Lower lobe of right lung (tissue), 2 donors: ENCODE measurements at places on chromosomes 7 and 10. TPM values are rescaled to one million over a fixed set of nuclear protein-coding genes. Genes with fewer than 3 reads are reported as not detected.
A peak's percentile ranks its signal among the peaks of the same experiment; 100 is the strongest.

Gene ZNF487
- total RNA-seq = 5.0 TPM

Gene IKZF1
- total RNA-seq = 61.9 TPM

GRCh38 chr10:51389415-51390321 lies 309.7 kb downstream of the CSTF2T start:
- no peak overlapping the region for H3K4me3 ChIP-seq
- H3K27ac ChIP-seq = no peak overlapping the region
- no peak for DNase-seq
- H3K4me1 ChIP-seq = peaks cover 8% of the 10 kb centered on the region

- no peak for DNase-seq
- H3K4me3 ChIP-seq = no peak overlapping the region
- no peaks in the 10 kb centered on the region for H3K27me3 ChIP-seq
- no peaks in the 10 kb centered on the region for H3K36me3 ChIP-seq
- H3K27ac ChIP-seq = no peak overlapping the region
Measured at GRCh38 chr10:11573497-11573896, 38.0 kb downstream of the USP6NL start.

Gene LBX1
- total RNA-seq = not detected

GRCh38 chr7:5396999-5397663 lies 26.5 kb downstream of the TNRC18 start:
- peak; percentile 99 for DNase-seq
- no peaks in the 10 kb centered on the region for H3K27me3 ChIP-seq
- peaks cover 34% of the 10 kb centered on the region for H3K36me3 ChIP-seq
- peak overlapping the region; percentile 71 for H3K4me3 ChIP-seq

Gene EVX1
- total RNA-seq = not detected

DNA sequence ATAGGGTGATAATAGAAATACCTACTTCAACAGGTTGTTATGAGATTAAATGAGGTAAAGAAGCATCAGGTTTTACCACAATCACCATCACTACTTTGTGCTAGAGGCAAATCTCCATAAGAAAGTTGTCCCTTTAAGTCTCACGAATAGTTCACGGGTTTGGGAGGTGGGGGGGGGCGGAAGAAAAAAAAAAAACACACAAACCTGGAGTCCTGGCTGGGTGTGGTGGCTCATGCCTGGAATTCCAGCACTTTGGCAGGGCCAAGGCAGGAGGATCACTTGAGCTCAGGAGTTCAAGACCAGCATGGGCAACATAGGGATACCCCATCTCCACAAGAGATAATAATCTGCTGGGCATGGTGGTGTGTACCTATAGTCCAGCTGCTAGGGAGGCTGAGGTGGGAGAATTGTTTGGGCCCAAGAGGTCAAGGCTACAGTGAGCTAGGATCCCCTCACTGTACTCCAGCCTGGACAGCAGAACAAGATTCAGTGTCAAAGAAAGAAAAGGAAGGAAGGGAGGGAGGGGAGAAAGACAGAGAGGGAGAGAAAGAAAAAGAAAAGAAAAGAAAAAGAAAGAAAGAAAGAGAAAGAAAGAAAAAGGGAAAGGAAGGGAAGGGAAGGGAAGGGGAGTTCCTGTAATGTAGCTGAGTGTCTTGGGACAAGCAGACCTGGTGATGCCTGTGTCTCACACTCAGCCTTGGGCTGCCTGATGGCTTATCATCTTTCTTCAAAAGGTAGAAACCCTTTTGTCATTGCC lies 231.4 kb downstream of the CREB5 start:
- no peaks in the 10 kb centered on the region for H3K4me1 ChIP-seq
- no peak overlapping the region for H3K27ac ChIP-seq
- H3K4me3 ChIP-seq = no peak overlapping the region
- no peak for DNase-seq
- H3K27me3 ChIP-seq = no peaks in the 10 kb centered on the region
- H3K36me3 ChIP-seq = no peaks in the 10 kb centered on the region

- no peaks in the 10 kb centered on the region for H3K27me3 ChIP-seq
- no peak overlapping the region for H3K27ac ChIP-seq
- H3K36me3 ChIP-seq = no peaks in the 10 kb centered on the region
- H3K4me3 ChIP-seq = no peak overlapping the region
- DNase-seq = no peak
Measured at GRCh38 chr10:110274647-110275046, 30.1 kb downstream of the SMNDC1 start.

- DNase-seq = no peak
- H3K4me3 ChIP-seq = no peak overlapping the region
- no peak overlapping the region for H3K27ac ChIP-seq
- H3K4me1 ChIP-seq = peaks cover 7% of the 10 kb centered on the region
Measured at GRCh38 chr7:99041526-99041925, 102.4 kb downstream of the SMURF1 start.

DNA sequence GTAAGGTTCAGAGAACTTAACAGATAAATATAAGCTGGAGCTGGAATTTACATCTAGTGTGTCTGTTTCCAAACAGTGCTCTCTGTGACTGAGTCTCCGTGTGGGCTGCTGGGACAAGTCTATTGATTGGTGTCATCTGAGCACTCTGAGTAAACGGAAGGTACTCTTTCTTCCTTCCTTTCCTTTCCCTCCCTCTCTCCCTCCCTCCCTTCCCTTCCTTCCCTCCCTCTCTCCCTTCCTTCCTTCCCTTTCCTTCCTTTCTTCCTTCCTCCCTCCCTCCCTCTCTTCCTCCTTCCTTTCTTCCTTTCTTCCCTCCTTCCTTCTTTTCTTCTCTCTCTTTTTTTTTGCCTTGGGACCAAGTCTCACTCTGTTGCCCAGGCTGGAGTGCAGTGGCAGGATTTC lies 61.8 kb downstream of the ANKRD61 start:
- no peak for DNase-seq
- no peak overlapping the region for H3K27ac ChIP-seq
- H3K36me3 ChIP-seq = no peaks in the 10 kb centered on the region
- no peaks in the 10 kb centered on the region for H3K4me1 ChIP-seq
- H3K27me3 ChIP-seq = no peaks in the 10 kb centered on the region

- no peak for DNase-seq
- no peak overlapping the region for H3K4me3 ChIP-seq
- H3K4me1 ChIP-seq = no peaks in the 10 kb centered on the region
- H3K36me3 ChIP-seq = peaks cover 58% of the 10 kb centered on the region
- H3K27ac ChIP-seq = no peak overlapping the region
Measured at GRCh38 chr10:35007858-35008301, 82.3 kb downstream of the CUL2 start.

- no peaks in the 10 kb centered on the region for H3K27me3 ChIP-seq
- H3K27ac ChIP-seq = no peak overlapping the region
- no peaks in the 10 kb centered on the region for H3K4me1 ChIP-seq
- no peak overlapping the region for H3K4me3 ChIP-seq
- DNase-seq = no peak
- no peaks in the 10 kb centered on the region for H3K36me3 ChIP-seq
Measured at GRCh38 chr7:86328801-86329433, 314.8 kb upstream of the GRM3 start.

GRCh38 chr10:74371696-74372095 lies 220.7 kb downstream of the ADK start:
- no peak overlapping the region for H3K4me3 ChIP-seq
- H3K27ac ChIP-seq = no peak overlapping the region
- H3K36me3 ChIP-seq = peaks cover 4% of the 10 kb centered on the region
- H3K27me3 ChIP-seq = no peaks in the 10 kb centered on the region
- no peak for DNase-seq

- H3K27ac ChIP-seq = no peak overlapping the region
- DNase-seq = no peak
- H3K4me3 ChIP-seq = no peak overlapping the region
- no peaks in the 10 kb centered on the region for H3K27me3 ChIP-seq
- no peaks in the 10 kb centered on the region for H3K4me1 ChIP-seq
- H3K36me3 ChIP-seq = no peaks in the 10 kb centered on the region
Measured at GRCh38 chr7:154649434-154649833, 353.5 kb downstream of the PAXIP1 start.

DNA sequence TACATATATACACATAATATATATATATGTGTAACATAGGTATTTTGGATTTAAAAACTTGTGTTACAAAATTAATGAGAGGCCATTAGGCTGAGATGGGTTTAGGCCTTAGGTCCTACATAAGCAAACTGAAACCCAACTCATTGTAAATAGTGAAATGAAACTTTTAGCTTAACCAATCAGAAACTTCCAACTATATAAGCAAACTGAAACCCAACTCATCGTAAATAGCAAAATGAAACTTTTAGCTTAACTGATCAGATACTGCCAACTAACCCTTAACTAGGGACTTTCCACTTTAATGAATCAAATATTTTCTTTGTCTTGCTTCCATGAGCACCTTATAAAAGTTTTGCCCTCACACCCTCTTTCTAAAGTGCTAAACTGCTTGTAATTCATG lies 17.3 kb upstream of the SAMD9L start:
- no peaks in the 10 kb centered on the region for H3K4me1 ChIP-seq
- H3K36me3 ChIP-seq = no peaks in the 10 kb centered on the region
- no peak overlapping the region for H3K27ac ChIP-seq
- no peak for DNase-seq

GRCh38 chr7:122709930-122710646 lies 7.4 kb upstream of the RNF148 start:
- no peaks in the 10 kb centered on the region for H3K36me3 ChIP-seq
- DNase-seq = no peak
- no peak overlapping the region for H3K4me3 ChIP-seq
- no peaks in the 10 kb centered on the region for H3K27me3 ChIP-seq
- H3K27ac ChIP-seq = no peak overlapping the region
- no peaks in the 10 kb centered on the region for H3K4me1 ChIP-seq

DNA sequence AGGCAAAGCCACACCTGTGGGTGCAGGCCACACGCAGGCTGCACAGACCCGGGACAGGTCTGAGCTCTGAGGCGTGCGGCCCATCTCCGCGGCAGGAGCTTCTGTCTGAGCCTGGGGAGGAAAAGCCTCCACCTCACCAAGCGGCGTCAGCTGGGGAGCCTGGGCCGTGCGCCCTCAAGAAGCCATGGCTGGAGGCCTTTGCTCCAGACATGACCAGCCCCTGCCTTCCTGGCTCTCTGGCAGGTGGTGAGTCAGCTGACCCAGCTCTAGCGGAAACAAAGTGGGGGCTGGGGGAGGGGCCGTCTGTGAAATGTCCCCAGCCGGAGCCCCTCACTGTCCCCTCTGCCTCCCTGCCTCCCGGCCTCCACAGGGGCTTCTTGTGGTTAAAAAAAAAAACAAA lies 12.5 kb downstream of the GPER1 start:
- peaks cover 8% of the 10 kb centered on the region for H3K4me1 ChIP-seq
- H3K27ac ChIP-seq = no peak overlapping the region
- DNase-seq = no peak
- no peaks in the 10 kb centered on the region for H3K36me3 ChIP-seq

DNA sequence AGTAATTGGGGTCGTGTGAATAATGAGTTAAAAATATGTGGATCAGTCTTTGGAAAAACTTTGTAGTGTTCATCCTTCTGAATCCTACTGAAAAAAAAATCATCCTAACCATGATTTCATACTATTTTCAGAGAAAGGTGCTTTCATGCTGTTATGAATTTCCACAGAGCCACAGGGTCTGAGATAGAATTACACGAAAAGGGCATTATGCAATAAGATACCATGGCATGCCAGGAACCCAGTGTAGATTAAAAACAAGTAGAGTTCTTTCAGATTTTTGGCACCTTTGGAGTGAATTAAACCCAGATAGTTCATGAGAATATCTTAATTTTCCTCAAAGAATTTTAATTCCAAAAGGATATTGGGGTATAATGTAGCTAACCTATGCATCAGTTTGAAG lies 47.5 kb upstream of the AGMO start:
- DNase-seq = no peak
- no peaks in the 10 kb centered on the region for H3K36me3 ChIP-seq
- no peak overlapping the region for H3K27ac ChIP-seq
- no peaks in the 10 kb centered on the region for H3K4me1 ChIP-seq

GRCh38 chr7:148883266-148884048 lies 634 bp downstream of the EZH2 start:
- no peaks in the 10 kb centered on the region for H3K36me3 ChIP-seq
- peaks cover 5% of the 10 kb centered on the region for H3K4me1 ChIP-seq
- no peaks in the 10 kb centered on the region for H3K27me3 ChIP-seq
- peak; percentile 64 for DNase-seq
- peak overlapping the region; percentile 87 for H3K27ac ChIP-seq
- H3K4me3 ChIP-seq = peak overlapping the region; percentile 78

- no peak overlapping the region for H3K4me3 ChIP-seq
- DNase-seq = no peak
- H3K4me1 ChIP-seq = no peaks in the 10 kb centered on the region
- no peaks in the 10 kb centered on the region for H3K27me3 ChIP-seq
- H3K36me3 ChIP-seq = no peaks in the 10 kb centered on the region
- no peak overlapping the region for H3K27ac ChIP-seq
Measured at GRCh38 chr10:2208106-2208505, 470.8 kb upstream of the ADARB2 start.

DNA sequence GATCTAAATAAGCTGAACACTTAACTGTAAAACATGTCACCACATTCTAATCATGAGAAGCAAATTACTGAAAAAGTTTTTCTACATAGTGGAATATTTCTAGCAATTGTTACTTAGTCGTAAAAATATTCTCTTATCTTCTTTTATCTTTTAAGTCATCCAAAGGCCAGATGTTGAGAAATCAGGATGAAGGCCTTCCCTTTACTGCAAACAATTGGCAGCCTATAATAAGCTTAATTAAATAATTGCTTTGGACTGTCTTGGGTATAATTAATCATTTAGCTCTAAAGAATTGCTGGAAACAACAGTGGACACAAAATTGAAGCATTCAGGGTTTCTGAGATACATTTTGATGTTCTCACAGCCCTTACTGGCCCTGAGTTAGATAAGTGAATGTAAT lies 226.5 kb downstream of the FANK1 start:
- H3K27ac ChIP-seq = no peak overlapping the region
- H3K4me3 ChIP-seq = no peak overlapping the region
- no peaks in the 10 kb centered on the region for H3K27me3 ChIP-seq
- no peaks in the 10 kb centered on the region for H3K4me1 ChIP-seq
- DNase-seq = no peak
- H3K36me3 ChIP-seq = no peaks in the 10 kb centered on the region

- no peak overlapping the region for H3K27ac ChIP-seq
- DNase-seq = no peak
- H3K27me3 ChIP-seq = no peaks in the 10 kb centered on the region
- no peaks in the 10 kb centered on the region for H3K4me1 ChIP-seq
- H3K36me3 ChIP-seq = peaks cover 77% of the 10 kb centered on the region
Measured at GRCh38 chr7:66776800-66777442, 36.4 kb downstream of the RABGEF1 start.

DNA sequence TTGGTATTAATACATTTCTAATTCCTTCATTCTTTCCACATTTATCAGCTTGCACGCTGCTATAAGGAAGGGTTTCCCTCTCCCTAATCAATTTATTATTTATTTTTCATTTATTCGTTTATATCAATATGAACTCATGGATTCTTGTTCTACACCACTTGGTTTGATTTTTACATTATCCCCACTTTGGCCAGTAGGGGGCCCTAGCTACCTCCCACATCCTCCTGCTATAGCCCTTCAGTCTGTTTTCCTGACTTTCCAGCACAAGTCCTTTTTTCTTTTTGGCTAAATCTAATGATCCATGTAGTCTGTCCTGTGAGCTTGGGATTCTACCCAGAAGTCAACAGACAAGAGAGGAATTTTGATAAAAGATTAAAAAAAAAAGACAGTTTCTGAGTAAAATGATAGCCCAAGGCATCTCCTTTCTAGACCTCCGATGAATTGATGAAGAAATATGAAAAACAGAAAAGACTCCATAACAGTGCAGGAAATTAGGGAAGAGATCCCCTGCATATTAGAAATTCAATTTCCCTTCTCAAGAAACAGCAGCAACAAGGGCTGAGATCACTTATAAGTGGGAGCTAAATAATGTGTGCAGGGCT lies 47.7 kb downstream of the LYZL2 start:
- peaks cover 25% of the 10 kb centered on the region for H3K4me1 ChIP-seq
- no peaks in the 10 kb centered on the region for H3K27me3 ChIP-seq
- no peak for DNase-seq
- H3K36me3 ChIP-seq = no peaks in the 10 kb centered on the region
- H3K27ac ChIP-seq = peak overlapping the region; percentile 7

Gene UNC5B
- 22.2 TPM for total RNA-seq
